ENCODE measurements at places on chromosomes 6 and 20.

GRCh38 chr6:107756660-107757355 is 67.3 kb downstream of the SCML4 start:
- DNase-seq, result no peak

GRCh38 chr6:75409286-75409685 is 84.3 kb downstream of the FILIP1 start:
- DNase-seq, result no peak

- DNase-seq, result no peak
These were observed 62.8 kb downstream of the FILIP1 start for GRCh38 chr6:75430631-75431325.

DNA sequence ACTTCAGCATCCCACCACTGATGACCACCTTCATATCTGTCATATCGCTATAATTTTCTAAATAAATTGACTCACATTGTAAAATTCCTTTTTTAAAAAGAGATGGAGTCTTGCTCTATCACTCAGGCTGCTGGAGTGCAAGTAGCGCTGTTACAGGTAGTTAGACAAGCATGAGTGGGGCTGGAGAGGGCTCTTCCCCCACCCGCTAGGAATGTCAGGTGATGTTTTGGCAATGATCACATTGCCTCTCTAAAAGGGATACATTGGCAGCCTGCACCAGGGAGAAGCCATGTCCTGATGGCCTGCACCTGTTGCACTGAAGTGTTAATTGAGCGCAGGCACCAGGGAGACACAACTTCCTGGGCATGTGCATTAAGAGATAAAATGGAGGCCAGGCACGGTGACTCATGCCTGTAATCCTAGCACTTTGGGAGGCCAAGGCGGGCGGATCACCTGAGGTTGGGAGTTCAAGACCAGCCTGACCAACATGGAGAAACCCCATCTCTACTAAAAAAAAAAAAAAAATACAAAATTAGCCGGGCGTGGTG is 16.9 kb upstream of the SLC22A16 start:
- DNase-seq, result no peak

DNA sequence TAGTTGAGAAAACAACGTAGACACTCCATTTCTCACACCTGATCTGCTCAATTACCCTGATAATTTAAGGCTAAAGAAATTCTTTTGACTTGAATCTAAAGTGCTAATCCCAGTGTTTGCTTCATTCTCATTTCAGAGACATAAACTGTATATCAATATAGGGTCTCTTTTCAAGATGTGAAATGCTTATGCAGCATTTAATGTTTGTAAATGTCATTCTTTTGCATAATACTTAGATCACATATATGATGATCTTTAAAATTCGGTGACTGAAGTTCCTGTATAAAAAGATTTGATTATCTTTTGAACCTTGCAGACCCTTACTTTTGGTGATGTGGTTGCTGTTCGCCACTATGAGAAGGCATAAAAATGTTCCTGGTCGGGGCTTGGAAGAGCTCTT is 3.9 kb downstream of the FABP7 start:
- DNase-seq, result no peak

DNA sequence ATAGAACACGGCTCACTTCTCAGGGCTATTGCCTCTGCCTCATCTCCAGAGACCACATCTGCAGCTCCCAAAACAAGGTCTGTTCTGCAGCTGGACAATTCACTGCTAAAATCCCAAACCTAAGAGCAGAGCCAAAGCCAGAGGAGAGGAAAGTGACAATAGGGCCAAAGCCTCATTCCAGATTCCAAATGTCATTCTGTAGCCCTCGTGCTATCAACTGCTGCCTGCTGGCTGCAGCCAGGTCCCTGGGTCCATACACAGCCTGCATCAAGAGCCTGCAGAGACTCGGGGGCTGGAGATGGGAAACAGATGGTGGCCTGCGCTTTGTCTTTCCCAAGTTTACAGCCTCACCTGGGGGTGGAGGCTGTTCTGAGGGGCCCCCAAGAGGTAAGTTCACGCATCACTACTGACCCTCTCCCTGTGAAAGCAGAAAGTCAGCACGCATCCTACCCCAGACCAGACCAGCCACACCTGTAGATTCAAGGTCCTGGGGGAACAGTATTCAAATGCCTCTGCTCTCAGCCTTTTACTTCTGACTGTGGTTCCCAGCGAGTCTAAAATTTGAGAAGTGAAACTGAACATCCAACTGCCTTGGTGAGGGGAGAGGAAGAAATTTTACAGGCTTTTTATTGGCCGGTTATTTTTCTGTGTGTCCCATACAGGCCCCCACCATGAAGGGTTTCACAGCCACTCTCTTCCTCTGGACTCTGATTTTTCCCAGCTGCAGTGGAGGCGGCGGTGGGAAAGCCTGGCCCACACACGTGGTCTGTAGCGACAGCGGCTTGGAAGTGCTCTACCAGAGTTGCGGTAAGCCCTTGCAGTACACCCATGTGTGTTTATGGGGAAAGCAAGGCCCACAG is at the start of gene LY86:
Gene LY86 (plus strand): TSS at position 657 of the 860 bp plus-strand sequence. CDS start 15 bp downstream, at position 672.
- DNase-seq, result no peak

- DNase-seq, result no peak
These were observed 37.7 kb upstream of the NOL4L start for GRCh38 chr20:32622585-32623468.

DNA sequence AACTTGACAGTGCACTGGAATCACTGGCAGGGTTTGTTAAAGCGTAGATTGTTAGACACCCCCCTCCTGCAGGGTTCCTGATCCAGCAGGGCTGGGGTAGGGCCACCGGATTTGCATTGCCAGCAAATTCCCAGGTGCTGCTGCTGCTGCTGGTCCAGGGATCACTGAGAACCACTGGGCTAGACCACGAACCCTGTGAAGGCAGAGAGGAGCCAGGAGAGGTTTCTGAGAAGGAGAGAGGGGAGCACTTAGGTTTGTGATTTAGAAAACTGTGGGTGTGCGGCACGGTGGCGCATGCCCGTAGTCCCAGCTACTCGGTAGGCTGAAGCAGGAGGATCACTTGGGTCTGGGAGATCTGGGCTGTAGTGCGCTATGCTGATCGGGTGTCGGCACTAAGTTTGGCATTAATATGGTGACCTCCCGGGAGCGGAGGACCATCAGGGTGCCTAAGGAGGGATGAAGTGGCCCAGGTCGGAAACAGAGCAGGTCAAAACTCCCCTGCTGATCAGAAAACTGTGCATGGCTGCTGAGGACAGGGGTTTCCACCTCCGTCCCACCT is 53.6 kb upstream of the FAM83D start:
- DNase-seq, result no peak

GRCh38 chr6:35663447-35664235 is 25.1 kb downstream of the FKBP5 start:
- no peak for DNase-seq

GRCh38 chr20:50658804-50659380 is 32.5 kb downstream of the RIPOR3 start:
- no peak for DNase-seq

GRCh38 chr6:16273256-16273655 is 34.9 kb downstream of the GMPR start:
- DNase-seq, result no peak

GRCh38 chr6:156556811-156557210 is 220.4 kb upstream of the ARID1B start:
- no peak for DNase-seq

DNA sequence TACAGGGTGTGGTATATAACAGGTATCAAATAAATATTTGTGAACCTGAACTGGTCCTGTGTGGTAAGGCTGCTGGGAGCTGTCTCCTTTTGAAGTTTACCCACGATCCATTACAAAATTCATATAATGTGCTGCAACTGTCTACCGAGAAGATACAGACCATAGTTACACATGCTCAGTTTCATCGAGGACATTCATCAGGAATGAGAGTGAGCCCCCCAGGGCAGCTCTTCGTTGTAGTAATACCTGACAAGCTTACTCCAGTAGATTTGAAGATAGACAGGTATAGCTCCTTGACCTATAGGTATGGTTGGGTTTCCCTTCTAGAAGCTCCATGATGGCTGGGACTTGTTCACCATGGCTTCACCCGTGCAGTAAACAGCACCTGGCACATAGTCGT is 25.7 kb downstream of the ARMC2 start:
- DNase-seq, result no peak

DNA sequence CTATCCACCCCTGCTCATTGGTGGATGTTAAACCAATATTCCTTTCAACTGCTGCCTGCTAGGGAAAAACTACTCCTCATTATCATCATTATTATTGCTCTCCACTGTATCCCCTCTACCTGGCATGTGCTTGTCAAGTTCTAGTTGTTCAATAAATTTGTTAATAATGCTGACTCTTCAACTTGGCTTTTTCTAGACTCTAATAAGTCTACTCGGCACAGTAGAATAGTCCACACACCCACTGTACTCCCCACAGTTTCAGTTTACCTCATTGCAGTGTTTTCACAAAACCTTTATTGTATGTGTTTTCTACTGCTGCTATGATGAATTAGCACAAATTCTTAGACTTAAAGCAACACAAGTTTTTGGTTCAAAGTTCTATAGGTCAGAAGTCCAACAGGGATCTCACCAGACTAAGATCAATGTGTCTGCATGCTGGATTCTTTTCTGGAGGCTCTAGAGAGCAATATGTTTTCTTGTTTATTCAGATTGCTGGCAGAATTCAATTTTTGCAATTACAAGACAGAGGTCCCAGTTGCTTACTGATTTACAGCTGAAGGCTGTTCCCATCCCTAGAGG is 13.1 kb downstream of the BTN3A1 start:
- no peak for DNase-seq

GRCh38 chr6:77688649-77689048 is 35.8 kb downstream of the MEI4 start:
- no peak for DNase-seq

DNA sequence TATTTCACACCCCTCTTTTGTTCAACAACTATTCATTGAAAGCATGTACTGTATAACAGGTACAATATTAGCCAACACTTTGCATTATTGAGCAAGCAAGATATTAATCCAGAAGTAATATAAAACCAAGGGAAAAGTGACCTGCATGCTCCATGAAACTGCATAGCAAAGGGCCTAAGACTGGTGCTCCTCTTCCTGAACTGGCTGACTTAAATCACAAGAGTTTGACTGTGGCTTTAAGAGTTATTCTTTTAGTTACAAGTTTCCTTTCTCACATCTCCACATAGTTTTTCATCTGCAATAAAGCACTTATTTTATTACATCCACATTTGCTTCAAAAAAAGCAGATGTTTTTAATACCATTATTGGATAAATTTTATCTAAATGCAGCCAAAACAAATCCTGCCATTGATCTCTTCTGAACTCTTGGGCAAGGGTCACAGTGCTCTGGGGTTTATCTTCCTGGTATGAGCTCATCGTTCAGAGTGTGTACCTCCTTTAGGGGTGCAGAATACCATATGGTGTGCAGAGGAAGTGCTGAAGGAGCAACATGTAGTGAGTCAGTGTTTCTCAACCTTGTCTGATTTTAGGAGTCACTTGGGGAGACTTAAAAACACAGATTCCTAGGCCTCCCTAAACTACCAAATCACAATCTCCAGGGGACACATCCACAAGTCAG is 1225.9 kb upstream of the MAP3K7 start:
- DNase-seq, result no peak

DNA sequence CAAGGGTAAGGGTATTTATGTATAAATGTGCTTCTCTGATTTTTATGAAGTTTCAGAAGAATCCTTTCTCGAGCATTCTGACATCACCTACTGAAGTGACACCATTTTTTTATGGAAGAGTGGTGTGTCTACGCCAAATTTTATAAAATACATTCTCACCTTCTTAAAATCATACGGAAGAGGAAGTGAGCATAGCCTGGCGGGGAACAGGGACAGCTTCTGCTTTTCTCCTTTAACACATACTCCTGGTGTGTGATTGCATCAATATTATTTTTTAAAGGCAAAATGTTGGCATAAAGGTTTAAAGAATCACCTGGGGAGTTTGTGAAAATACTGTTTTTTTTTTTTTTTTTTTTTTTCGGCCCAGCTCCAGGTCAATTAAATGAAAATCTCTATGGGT is 733.6 kb upstream of the MAN1A1 start:
- no peak for DNase-seq

DNA sequence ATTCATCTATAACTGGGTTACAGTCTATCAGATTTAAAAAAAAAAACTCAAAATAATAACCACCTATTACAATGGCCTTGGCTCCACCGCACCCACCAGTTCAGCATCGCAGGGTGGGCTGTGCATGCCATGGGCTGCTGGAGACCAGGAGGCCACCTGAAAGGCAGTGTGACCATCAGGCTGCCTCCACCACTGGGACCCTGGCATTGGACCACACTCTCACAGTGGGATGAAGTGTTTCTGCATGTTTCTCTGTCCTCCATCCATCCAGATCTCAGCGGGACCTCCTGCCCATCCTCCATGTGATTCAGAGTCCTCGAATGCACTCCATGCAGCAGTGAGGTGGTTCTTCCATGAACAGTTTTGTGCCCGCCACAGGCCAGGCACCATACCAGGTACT is 206.1 kb upstream of the CST7 start:
- no peak for DNase-seq

DNA sequence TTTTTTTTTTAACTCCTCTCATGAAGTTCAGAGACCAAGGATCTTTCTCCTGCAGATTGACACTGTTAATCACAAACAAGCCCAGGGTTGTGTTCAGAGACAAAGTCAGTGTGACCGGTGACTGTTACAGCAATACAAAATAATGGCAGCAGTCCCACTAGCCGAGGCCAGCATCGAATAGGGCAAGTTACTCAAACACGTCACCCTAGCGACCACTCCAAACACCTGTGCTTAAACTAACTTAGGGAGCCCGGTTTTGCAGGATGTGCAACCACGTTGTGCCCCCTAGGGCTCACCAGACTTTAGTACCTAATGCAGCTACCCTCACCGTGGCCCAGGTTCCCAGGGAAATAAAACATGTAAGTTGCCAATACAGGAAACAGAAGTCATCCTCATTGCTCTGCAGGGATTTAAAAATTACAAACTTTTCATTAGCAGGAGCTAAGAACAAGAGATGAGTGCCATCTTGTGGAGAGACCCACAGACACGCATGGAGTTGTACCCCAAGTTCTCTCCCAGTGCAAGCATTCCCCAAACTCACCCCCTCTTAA is 38.1 kb downstream of the FAM50B start:
- DNase-seq, result no peak

GRCh38 chr6:12815884-12816600 is 99.5 kb downstream of the PHACTR1 start:
- no peak for DNase-seq

GRCh38 chr6:118524686-118525085 is 23.4 kb upstream of the PLN start:
- no peak for DNase-seq

DNA sequence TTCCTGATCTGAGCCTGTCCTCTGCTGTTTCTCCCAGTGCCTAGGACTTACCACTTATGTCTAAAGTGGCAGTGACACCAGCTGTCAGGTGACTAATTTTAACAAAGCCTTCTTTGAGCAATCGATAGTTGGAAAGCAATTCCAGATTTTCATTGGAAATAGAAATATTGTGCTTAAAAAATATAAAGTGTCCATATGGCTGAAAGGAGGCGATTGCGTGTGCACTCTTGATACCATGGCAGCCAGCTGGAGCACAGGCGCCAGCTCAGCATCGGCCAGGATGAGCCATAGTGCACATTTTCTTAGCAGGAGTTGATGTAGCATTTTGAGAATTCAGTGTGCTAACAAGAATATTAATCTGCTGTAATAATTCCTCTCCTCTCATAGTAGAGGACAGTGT is 70.0 kb downstream of the LRRC1 start:
- no peak for DNase-seq

GRCh38 chr6:90547991-90548390 is 38.9 kb downstream of the MAP3K7 start:
- no peak for DNase-seq

All from stimulated activated CD8-positive, alpha-beta memory T cell treated with anti-CD3 and anti-CD28 coated beads, Interleukin-2, amount 100 ng/mL, for 1 hour (primary cell).